ENCODE measurements at places on chromosomes 5 and 9.

- DNase-seq, result no peak
Observed at GRCh38 chr5:119750887-119751733, 121.8 kb downstream of the FAM170A start.

DNA sequence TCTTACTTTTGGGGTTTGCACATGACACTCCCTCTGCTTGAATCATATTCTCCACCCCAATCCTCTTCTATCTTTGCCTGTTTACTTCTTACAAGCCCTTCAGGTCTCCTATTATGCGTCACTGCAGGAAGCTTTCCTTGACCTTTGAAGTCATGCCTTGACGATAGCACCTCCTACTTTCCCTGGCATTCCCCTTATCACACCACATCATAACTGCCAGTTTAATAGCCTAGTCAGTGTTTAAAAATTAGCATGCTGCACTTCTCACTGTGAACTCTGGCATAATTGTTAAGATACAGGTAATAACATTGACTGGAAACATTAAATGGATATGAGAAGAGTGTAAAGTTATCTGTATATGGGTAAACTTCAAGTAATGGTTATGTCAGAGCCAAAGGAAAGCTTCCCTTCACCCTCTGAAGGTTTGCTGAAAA, 37.1 kb upstream of the CEP120 start:
- no peak for DNase-seq

GRCh38 chr9:89953824-89954615, 349.2 kb downstream of the GADD45G start:
- no peak for DNase-seq

- DNase-seq, result no peak
Observed at GRCh38 chr5:24167806-24168205, 477.0 kb downstream of the CDH10 start.
